Left ventricle myocardium inferior (tissue), 1 donor: ENCODE measurements at places on chromosomes 3 and 15. TPM values are rescaled to one million over a fixed set of nuclear protein-coding genes. Genes with fewer than 3 reads are reported as not detected.

- no peak for DNase-seq
These were observed 540.1 kb upstream of the SEMA6D start for GRCh38 chr15:47177177-47177576.

DNA sequence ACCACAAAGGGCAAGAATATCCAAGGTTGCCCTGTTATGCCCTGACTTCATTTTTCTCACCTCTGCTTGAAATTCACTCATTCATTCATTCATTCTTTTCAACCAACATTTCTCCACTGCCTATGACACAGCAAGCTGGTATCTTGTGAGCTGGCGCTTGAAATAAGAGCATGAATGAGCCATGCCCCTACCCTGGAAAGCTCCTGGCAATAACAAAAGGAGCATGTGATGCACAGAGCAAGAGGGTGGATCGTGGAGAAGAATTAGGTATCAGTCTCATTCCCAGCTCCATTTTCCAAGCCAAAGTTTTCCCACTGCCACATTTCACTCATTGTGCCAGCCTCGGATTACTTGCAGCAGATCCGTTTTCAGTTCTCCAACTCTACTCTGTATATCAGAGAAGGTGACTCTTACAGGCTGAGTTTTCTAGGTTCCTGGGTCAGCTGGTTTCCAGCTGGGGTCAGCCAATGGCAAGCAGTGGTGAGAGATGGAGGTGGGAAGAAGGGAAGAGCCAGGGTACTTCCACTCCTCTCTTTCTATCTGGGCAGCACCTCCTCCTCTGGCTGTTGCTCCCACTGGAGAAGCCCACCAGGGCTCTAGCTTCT, 144.8 kb downstream of the SUCLG2 start:
- DNase-seq: no peak

DNA sequence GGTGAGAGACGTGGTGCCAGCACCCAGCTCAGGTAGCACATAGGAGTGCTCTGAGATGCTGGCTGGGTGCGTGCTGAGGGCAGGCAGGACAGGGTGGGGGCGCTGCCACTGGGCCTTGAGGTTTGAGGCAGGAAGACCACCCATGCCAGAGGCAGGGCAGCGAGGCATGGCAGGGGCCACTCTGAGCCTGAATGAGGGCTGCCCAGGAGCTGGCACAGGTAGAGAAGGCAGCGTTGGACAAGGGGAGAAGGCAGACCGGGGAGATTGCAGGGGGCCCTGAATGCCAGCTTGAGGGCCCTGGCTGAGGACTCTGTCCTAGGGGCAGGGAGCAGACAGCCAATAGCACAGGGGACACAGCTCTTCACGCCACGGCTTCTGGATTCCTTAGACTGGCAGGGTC, 50.2 kb downstream of the ADAMTS7 start:
- DNase-seq: no peak

DNA sequence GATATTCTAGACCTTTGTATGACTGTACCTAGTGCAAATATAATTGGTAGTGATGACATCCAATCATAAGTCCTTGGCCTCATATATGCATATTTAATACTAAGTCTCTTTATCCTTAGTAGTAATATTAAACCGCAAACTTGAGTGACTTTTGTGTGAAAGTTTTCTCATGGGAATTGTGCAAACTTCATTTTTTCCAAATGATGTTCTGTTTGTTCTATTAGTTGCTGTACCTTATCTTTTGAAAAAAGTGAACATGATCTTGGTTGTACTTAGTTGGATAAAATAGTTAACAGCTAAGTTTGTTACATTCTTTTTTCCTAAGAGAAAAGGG, 43.2 kb downstream of the TMEM45A start:
- DNase-seq: no peak

DNA sequence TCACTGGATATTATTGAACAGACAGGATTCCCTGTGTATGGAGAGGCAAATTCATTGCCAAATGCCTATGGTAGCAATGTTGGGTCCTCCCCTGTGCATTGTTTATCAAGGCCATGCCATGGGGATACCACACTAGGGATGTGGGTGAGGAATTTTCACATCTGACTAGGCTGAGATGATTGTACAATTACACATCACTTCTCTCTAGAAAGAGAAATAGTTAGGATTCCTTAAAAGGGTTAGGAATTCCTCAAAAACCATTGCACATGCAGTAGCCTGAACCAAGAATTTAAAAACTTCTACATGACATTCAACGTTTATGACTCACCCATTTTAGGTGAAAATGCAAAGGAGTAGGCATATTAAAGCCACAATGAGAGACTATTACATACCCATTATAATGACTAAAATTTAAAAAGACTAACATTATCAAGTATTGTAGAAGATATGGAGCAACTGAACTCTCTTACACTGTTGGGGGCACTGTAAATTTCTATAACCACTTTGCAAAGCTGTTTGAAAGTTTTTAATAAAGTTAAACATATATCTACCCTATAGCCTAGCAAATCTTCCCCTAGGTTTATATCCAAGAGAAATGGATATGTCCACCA, 175.9 kb downstream of the THRB start:
- no peak for DNase-seq

- no peak for DNase-seq
These were observed 69.9 kb downstream of the COL8A1 start for GRCh38 chr3:99708207-99708745.

DNA sequence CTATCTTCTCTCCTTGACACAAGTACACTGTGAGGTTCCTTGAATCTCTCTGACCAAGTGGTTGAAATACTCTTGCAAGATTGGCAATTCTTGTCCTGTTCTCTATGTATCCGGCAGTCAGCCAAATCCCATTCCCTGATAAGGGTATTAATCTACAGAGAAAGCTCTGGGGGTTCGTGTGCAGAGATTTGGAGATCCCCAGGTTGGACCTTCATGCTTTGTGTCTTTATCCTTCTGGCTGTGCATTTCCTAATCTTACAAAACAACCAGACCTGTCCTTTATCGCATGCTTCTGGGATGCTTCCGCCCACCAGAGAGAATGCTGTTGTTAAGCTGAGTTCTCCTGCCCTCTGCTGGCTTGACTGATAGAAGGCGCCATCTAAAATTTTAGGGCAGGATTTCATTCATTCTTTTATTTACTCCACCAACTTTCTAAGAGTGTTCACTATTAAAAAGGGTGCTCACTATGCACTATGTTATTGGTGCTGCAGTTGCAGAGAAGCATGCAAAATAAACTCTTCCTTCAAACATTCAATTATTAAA, 8.6 kb upstream of the SST start:
- DNase-seq: no peak

GRCh38 chr3:69871868-69872267, 127.7 kb upstream of the SAMMSON start:
- DNase-seq: no peak

DNA sequence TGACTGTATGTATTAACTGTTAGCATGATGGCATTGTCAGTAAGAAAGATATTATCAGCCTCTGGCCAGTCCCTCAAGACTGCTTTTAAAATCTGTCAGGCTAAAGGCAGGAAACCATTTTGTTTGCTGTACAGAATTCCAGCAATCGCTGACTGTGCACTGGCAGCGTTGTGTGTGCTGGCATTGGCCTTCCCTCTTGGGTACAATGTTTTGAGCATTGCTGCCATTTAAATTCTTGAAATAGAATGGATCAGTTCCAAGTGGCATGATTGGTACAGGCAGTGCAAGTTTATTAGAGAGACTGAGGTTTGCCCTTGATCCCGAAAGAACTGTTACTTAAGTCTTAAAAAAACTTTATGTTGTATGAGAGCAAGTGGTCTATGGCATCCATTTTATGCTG, 788.7 kb downstream of the OTOL1 start:
- peak; percentile 17 for DNase-seq

DNA sequence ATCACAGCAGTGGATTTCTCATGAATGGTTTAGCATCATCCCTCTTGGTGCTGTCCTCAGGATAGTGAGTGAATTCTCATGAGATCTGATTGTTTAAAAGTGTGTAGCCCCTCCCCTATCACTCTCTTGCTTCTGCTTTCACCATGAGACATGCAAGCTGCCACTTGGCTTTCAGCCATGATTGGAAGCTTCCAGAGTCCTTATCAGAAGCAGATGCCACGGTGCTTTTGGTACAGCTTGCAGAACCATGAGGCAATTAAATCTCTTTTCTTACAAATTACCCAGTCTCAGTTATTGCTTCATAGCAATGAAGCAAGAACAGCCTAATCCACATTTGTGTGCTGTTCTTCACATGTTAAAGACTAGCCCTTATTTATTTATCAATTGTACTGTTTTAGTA, 495.2 kb upstream of the EPHA6 start:
- no peak for DNase-seq

GRCh38 chr3:22947851-22948250, 255.3 kb upstream of the UBE2E2 start:
- no peak for DNase-seq

DNA sequence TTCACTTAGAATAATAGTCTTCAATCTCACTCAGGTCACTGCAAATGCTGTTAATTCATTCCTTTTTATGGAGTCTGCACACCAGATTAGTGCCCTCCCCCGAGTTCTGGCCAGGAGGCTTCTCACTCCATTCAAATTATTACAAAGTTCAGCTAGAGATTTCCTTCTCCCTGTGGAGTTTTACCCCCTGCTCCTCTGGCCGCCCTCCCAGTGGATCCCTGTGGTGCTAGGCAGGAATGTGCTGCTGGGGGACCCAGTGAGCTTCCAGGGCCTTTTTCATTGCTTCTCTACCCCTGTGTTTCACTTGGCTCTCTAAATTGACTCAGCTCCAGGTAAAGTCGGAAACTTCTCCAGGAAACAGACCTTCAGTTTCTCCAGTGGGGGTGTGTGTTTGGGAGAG, 42.7 kb upstream of the CD200R1L start:
- DNase-seq: no peak

DNA sequence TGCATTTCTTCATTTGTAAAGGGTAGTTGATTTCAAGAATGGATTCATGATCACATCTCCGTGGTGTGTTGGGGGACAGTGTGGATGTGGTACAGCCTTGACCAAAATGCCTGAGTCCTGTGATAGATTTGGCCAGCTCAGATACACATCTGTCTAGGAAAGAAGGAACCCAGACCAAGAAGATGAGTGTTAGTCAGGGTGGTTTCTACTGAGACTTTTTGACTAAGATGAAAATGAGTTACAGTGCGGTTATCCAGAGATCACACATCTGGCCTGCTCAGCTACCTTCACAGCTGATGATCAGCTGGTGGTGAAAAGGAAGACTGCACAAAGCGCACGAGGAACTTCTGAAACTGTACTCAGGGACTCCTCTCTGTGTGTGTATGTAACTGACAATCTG, 68.0 kb downstream of the FNDC3B start:
- DNase-seq: no peak

GRCh38 chr15:85625856-85626255, 168.9 kb downstream of the KLHL25 start:
- no peak for DNase-seq

DNA sequence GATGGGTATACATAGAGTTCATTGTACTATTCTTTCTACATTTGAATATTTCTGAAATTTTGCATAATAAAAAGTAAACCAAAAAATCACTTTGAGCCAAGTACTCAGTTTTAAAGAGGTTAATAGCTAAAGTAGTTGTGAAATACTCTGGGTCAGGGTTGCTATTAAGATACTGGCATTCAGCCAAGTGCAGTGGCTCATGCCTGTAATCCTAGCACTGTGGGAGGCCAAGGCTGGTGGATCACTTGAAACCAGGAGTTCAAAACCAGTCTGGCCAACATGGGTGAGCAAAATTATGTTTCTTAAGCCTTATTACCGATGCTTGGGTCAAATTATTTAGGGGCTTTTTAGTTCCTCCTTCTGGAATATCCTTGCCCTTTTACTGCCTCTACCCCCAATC, 122.0 kb upstream of the MELTF start:
- no peak for DNase-seq

GRCh38 chr3:38984731-38985130, 67.0 kb downstream of the SCN11A start:
- DNase-seq: no peak

DNA sequence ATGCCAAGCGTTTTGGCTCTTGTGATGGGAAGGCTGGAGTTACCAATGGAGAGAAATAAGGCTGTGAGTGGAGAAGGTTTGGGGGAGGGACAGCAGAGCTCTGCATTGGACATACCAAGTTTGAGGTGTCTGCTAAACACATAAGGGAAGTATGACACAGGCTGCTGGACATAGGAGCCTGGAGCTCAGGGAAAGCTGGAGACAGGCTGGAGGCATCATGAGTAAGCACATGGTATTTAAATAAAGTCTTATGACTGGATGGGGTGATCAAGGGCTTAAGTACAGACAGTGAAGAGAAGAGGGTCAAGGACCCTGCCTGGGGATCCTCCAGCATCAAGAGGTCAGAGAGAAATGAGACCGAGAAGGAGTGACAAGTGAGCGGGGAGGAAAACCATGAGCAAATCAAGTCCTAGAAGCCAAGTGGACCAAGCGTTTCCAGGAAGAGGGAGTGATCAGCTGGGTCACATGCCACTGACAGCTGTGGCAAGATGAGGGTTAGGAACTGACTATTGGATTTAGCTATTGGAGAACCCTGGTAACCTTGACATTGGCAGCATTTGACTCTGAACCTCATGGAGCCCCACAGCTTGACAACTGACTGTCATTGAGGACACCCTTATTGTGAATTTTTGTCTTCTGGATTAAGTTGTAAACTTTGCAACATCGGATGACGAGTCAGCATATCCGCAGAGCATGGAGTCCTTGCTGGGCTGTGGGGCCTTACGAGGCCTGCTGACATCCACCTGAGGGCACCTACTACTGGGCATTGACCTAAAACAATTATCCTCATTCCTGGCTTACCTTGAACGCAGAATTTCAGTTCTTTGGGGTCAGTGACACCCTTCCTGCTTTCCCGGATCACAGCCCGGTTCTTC, 78.7 kb upstream of the ETV5 start:
- DNase-seq: no peak

DNA sequence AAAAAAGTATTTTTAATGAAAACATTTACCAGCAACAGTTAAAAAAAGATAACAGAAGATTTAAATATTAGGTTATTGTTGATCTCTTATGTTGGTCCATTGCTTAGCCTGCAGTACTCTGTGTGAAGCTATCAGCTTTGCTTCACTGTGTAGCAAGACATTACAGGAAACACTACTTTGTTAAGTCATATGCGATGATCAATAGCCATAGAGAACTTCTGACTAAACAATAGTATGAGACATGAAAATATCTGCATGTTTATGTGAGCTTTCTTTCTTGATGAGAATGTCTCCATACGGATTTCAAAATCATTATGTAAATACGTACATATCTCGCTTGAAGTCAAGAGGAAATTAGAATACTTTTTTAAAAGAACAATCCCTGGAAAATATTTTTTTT, 27.0 kb upstream of the CAPN3 start:
- no peak for DNase-seq

- no peak for DNase-seq
These were observed 7.6 kb downstream of the XXYLT1 start for GRCh38 chr3:195263193-195263924.

The RETNLB gene
- total RNA-seq: not detected

The DZIP1L gene
- total RNA-seq: 4.7 TPM

The ADAMTS17 gene
- total RNA-seq: 0.99 TPM

The ARGFX gene
- not detected for total RNA-seq

The GPR176 gene
- total RNA-seq: 1.6 TPM

The C3orf62 gene
- 2.8 TPM for total RNA-seq

The CHL1 gene
- 8.8 TPM for total RNA-seq

The ONECUT1 gene
- total RNA-seq: not detected
